NCI-H187 treated with DMSO at 0.1 percent for 48 hours (cell line): ENCODE measurements at places on chromosomes 2 and 18.
A peak's percentile ranks its signal among the peaks of the same experiment; 100 is the strongest.

- peak; percentile 92 for DNase-seq
These were observed 285.4 kb downstream of the NRXN1 start for GRCh38 chr2:50746526-50746925.

DNA sequence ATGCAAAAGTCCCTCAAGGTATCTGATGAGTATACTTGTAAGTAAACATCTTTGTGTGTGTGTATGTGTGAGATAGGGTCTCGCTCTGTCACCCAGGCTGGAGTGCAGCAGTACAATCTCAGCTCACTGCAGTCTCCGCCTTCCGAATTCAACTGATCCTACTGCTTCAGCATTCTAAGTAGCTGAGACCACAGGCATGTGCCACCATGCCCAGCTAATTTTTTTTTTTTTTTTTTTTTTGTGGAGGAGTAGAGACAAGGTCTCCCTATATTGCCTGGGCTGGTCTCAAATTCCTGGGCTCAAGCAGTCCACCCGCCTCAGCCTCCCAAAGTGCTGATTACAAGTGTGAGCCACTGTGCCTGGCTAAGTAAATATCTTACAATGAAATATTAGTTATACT is 23.2 kb downstream of the ADAM17 start:
- no peak for DNase-seq

GRCh38 chr18:30406728-30407127 is 635.8 kb downstream of the DSC3 start:
- DNase-seq: no peak

GRCh38 chr18:48345596-48345995 is 63.6 kb downstream of the ZBTB7C start:
- no peak for DNase-seq

DNA sequence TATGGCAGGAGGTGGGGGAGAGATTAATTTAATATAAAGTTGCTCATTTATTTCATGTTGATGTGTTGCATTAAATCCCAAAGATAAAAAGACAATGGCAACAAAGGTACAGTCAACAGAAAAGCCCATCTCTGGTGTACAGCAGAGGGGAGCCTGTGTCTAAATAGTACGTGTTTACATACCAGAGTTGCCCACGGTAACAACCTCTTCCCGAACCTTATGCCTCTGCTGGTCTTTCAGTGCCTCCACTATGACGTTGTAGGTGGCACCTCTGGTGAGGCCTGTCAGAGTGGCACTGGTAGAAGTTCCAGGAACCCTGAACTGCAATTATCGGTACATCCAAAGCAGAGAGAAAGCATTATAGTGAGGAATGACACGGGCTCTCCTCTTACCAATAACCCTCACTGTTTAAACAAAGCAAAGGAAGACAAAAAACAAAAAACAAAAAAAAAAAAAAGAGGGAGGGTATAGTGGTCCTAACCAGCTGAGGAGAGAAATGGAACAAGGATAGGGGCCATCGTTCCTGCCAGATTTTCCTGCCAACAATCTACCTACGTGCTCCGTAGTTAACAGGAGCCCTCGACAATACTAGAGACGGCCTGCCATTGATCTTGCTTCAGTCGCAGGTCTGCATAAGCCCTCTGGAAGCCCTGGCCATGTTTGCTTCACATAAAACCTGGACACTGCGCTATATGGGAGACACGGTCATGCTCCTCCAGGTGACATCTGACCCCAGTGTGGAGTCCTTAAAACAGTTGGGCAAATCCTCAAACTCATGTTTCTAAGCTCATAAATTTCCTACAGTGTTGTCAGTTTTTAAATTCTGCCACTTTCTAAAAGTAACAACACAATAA is 58.5 kb downstream of the ATIC start:
- no peak for DNase-seq

DNA sequence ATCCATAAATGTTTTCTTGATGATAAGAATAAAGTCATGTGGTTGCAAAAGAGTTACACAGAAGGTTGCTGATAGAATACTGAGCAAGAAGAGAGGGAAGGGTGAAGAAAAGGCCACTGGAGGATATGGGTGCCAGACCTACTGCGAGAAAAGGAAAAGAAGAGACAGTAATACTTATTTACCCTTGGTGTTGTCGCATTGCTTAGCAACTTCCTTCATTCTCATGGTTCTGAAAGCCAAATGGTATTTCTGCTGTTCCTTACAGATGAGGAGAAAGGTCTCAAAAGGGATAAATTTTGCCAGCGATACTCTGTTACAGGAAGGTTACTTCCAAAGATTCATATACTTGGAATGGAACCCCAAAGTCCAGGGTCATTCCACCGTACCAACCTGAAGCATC is 62.5 kb downstream of the LHCGR start:
- no peak for DNase-seq

DNA sequence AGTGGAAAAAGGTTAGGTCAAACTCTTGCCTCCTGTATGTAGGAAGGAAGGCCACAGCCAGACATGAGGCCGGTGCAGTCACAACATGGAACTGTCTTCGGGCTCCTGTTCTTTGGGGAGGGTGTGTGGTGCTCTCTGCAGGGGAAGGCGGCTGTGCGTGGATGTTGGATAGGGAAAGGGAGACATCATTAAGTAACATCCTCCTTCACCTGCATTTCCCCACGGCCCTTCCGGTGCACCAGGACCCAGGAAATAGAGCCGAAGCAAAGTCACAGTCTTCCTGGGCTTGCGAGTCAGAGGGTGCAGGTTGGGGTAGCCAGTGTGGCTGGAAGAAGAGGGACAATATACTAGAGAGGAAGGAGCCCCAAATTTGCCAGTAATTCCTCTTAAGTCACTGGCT is 78.9 kb upstream of the SMAD7 start:
- no peak for DNase-seq

DNA sequence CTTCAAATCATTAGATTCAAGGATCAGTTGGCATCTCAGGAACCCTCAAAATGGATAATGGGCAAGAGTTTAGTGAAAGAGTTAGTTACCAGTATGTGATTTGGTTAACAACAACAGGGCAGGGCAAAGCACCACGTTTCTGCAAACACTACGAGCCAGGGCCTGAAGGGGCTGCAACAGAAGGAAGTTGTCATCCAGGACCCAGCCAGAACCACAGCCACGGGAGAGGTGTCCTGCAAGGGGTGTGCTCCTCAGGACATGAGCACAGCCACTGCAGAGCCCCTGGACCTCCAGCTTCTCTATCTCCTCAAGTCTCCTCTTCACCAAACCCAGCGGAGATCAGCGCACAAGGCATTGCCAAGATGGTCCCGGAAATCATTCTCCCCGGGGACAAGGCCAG is 173.3 kb upstream of the PIEZO2 start:
- DNase-seq: no peak
